AG04449 (cell line): ENCODE measurements at places on chromosomes 11 and 22.

- no peak for DNase-seq
Observed at GRCh38 chr11:77815459-77815858, 5.1 kb downstream of the RSF1 start.

DNA sequence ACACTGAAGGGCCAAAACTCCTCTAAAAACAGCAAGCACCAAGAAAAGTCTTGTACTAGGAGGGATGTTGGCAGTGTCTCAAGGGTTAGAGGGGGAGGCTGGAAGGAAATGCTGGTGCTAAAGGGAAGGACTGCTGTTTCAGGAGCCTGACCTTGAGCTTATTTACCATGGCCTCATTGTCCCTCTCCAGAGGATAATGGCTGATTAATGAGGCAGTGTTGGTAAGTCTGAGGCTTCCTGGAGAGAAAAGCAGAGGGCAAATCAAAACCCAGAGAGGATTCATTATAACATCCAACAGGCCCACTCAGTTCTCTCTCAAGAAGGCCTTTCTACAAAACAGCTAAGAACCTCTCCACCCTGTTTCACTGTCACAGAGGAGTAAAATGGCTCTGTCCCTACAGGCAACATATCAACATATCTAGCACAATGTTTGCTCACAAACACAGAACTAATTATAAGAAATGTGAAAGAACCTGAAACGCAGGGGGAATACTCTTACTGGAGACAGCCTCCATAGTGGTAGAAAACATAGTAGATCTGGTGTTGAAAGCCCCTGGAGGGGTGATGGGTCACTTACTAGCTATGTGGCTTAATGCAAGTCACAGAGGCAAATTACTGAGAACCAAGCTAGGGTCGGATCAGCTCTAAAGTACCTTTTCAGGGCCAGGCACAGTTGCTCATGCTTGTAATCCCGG is 31.4 kb downstream of the NUMA1 start:
- no peak for DNase-seq

GRCh38 chr11:79018371-79018849 is 422.4 kb downstream of the TENM4 start:
- DNase-seq: peak; percentile 53

GRCh38 chr11:80843266-80843974 is 1402.6 kb upstream of the TENM4 start:
- no peak for DNase-seq

- DNase-seq: no peak
Observed at GRCh38 chr11:96906476-96906875, 516.7 kb downstream of the JRKL start.

DNA sequence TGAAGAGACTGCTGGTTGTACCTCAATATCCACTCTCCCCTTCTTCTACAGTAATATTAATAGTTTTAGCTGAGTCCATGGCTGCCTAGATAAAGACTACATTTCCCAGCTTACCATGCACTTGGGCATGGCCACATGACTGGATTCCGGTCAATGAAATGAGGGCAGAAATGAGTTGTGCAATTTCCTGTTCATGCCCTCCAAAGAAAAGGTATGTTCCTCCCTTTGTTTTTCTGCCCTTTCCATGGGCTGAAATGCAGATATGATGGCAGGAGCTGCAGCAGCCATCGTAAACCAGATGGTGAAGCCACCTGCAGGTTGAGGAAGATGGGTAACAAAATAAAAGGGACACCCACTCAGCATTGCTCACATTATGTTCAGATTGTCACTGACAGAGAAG is 15.3 kb upstream of the ELFN2 start:
- DNase-seq: no peak

- no peak for DNase-seq
Observed at GRCh38 chr11:33375688-33376311, 118.6 kb downstream of the HIPK3 start.

DNA sequence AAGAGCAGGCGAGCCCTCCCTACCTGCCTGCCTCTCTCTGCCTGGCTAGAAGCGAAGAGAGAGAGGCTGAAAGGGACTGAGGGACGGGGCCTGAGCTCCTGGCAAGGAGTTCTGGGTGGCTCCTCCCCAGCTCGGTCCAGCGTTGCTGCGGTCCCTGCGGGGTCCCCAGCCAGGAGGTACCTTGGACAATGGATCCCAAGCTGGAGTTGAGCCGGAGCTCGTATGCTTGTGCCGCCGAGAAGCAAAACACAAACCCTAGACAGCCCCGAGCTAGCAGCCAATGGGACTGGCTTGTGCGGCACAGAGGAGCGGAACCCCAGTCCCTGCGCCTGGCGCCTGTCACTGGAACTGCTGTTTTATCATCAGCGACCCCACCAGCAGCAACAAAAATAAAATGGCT is 18.3 kb downstream of the SLC25A18 start:
- no peak for DNase-seq

- DNase-seq: no peak
Observed at GRCh38 chr11:70429724-70430521, 31.6 kb downstream of the CTTN start.

- no peak for DNase-seq
Observed at GRCh38 chr11:128695539-128696221, 1.8 kb downstream of the FLI1 start.

- DNase-seq: no peak
Observed at GRCh38 chr11:99019696-99020095, 1.1 kb upstream of the CNTN5 start.

GRCh38 chr11:59188954-59189353 is 17.0 kb downstream of the DTX4 start:
- DNase-seq: no peak

- no peak for DNase-seq
Observed at GRCh38 chr11:33040862-33041453, 1.6 kb downstream of the TCP11L1 start.

- no peak for DNase-seq
Observed at GRCh38 chr11:3135481-3136440, 29.3 kb downstream of the OSBPL5 start.

- DNase-seq: no peak
Observed at GRCh38 chr11:119378851-119379465, 2.5 kb downstream of the USP2 start.

DNA sequence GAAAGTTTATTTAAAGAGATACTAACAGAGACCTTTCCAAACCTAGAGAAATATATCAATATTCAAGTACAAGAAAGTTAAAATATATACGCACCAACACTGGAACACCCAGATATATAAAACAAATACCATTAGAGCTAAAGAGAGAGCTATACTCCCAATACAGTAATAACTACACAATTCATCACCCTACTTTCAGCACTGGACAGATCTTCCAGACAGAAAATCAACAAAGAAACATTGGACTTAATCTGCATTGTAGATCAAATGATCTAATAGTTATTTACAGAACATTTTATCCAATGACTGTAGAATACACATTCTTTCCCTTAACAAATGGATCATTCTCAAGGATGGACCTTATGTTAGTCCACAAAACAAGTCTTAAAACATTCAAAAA is 311.9 kb downstream of the METTL15 start:
- DNase-seq: no peak

DNA sequence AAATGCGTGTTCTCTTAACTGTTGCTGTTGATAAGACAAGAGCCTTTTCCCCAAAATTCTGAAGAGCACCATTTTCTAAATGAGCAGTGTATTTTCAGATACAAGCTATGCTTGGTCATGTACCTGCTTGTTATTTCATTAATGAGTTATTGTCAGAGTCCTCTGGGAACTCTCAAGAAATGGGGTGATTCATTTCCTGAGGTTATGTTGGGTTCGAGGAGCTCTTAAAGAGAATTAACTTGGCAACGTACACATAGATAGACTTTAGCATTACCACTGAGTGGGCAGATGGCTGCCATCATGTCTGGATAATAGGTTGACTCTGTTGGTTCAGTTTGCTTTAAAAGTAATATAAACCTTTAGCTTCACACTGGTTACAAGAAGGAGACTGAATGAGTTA is 87.9 kb upstream of the SORL1-AS1 start:
- no peak for DNase-seq

DNA sequence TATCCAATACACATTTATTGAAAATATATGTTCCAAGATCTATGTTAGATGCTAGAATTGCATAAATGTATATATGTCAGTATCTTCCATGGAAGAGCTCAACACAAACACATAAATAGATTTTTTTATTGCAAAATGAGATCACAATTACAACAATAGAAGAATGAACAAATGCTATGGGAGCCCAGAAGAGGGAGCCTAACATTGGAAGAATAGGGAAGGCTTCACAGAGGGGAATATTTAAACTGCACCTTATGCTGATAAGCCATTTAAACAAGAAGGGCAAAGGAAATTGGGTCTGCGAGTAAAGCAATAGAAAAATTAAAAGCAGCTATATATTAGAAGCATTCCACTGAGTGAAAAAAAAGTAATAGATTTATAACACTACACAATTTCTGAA is 96.1 kb upstream of the LRRC55 start:
- no peak for DNase-seq

DNA sequence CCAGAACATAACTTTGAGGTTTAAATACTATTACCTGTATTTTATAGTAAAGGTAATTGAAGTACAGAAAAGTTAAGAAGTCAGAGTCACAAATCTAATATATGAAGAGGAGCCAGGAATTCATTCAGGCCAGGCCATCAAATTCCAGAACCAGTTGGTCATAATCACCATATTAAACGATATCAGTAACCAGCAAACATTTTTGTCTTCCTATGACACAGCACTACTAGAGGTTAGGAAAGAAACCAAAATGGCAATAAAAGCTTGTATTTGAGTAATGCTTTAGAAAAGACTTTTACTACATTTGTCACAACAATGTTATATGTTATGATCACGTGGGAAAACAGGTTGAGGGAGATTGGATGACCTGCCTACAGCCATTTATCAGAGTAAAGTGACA is 62.2 kb downstream of the DKK3 start:
- peak; percentile 34 for DNase-seq

DNA sequence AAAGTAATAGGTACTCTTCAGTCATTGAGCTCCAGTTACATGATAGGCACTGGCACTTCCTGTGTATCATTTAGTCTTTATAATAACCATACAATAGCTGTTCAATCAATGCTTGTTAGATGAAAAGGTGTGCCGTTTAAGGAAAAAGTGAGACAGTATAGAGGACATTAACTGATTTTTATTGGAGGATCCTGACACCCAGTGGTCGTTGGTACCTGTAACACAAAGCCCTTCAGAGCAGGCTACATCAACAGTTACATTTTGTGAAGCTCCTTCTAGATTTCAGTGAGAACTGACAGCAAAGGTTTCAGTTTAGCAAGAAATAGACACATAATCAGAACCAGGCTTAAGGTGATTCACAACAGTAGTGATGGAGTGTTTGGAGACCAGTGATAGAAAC is 44.2 kb downstream of the CCDC81 start:
- DNase-seq: no peak

DNA sequence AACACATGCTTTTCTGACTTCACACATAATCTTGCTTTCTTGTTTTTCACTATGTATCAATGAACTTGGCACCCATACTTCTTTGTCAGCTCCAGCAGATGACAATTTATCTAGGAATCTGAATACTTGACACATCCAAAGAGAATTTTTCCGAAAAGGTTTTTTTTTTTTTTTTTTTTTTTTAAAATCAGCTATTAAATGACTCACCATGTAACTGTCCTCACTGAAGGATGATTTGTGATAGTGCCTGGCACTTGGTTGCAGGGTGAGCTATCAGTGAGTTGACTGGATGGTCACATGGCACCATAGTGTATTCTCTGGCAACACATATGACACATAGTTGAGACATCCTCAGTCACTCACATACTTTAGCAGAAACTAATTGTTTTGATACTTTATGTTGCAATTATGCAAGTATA is 133.4 kb upstream of the E2F8 start:
- DNase-seq: peak; percentile 88

DNA sequence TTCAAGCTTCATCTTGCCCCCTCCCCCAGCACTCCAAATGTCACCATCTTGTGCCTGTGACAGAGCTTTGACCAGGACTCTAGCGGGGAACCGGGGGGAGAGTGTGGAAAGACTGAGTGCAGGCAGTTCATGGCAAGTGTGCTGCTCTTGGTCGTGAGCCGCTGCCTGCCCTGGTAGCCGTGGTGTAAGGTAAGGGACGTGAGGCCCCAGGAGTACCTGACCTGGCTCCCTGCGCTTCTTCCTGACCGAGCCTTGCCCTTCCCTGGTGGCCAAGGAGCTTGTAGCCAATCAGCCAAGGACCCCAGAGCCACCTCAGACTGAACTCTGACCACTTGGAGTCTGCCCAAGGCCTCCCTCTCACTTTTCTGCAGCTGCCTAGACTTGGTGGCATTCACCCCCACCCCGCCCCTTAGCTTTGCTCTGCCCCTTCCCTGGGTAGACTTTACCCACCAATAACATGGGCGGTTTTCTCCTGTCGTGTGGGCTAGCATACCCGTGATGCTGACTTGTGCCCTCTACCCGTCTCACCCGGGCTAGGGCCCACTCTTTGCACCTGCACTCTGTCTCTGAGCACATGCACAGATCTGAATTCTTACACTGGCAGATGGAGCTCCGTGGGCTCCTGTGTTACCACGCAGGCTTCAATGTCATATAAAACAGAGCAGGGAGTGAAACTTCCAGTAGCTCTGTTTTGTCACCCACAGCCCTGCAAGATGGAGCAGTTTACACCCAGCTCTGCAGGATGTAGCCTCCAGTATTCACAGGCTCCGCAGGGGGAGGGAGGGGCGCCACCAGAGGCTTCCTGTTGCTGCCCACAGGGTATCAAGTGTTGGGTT is 1.5 kb downstream of the DGKZ start:
- no peak for DNase-seq

- peak; percentile 98 for DNase-seq
Observed at GRCh38 chr11:12086271-12087074, 23.9 kb upstream of the MICAL2 start.

GRCh38 chr11:113457784-113458183 is 17.4 kb downstream of the DRD2 start:
- no peak for DNase-seq

DNA sequence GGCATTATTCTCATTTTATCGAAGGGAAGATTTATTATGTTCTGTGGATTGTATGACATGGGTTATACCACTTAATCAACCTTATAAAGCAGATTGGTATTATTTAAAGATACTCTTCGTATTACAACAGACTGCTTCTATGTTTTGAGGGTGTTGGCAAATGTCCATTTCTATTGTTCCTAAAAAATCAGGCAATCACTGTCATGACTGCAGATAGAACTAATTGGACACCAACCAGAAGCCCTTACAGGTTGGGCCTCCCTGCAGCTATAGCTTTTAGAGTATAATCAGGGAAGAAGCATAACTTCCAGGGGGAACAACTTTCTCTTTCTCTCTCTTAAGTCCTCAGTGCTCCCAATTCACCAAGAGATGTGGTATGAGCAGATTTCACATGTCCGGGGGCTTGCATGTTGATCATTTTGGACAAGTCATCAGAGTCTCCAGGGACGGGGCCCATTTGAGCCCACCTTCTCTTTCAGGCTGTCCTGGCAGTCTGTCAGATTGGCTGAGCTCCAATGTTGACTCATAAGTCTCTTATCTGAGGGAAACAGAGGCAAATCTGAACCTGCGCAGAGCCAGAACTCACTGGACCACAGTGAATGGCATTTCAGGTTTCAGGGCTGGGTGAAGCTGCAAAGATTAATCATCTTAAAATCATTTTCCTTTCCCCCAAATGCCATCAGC is 264.0 kb upstream of the CCDC90B start:
- DNase-seq: no peak

DNA sequence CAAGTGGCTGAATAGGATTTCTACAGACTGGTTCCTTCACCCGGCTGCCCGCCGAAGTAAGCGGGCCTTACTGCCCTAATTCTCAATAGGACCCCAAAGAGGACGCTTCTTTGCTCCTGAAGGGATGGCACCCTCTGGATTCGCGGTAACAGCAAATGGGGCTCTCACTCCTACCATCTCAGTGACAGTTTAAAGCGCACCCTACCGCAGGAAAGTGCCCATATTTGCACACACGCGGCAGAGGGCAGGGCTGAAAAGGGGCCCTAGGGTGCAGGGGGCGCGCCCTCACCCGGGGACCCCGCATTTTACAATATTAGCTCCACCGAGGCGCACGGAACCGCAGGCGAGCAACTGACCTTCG is 985 bp upstream of the UPB1 start:
- DNase-seq: no peak
